ENCODE measurements at places on chromosomes 1 and 21.

DNA sequence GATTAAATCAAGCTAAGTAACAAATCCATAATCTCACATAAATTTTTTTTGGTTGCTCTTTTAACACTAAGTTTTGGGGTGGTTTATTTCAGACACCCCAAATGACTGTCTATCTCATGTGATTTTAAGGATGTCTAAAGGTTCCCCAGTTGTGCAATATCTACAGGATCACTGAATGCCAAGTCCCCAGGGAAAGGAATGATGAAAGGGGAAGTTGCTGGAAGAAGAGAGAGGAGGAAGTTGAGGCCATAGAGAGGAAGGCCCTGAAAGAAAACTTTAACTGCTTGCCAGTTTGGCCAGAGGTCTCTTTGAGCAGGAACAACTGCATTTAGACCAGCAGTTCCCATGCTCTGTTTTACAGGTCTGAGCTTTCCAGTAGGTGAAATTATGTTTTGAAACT lies 27.5 kb upstream of the SLC19A2 start:
- no peak for DNase-seq

DNA sequence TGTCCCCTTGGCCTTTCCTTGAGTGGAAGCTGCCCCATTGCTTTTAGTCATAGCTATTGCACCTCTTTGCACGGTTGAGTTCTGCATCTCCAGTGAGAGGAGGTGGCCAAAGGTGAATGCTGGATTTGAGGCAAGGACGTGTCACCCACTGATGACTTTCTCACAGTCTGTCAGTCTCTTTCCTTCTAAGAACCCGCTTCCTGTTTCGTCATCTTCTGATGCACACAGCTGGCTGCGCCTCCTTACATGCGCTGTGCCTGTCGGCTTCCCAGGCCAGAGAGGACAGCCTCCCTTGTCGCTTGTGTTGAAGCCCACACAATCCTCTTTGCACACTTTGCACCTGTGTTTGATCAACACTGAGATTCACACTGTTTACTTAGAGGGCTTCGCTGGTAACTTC lies 41.8 kb upstream of the PWP2 start:
- no peak for DNase-seq

- no peak for DNase-seq
Measured at GRCh38 chr1:25492323-25492722, 51.1 kb upstream of the LDLRAP1 start.

GRCh38 chr1:234484218-234484617 lies 5.2 kb upstream of the TARBP1 start:
- no peak for DNase-seq

DNA sequence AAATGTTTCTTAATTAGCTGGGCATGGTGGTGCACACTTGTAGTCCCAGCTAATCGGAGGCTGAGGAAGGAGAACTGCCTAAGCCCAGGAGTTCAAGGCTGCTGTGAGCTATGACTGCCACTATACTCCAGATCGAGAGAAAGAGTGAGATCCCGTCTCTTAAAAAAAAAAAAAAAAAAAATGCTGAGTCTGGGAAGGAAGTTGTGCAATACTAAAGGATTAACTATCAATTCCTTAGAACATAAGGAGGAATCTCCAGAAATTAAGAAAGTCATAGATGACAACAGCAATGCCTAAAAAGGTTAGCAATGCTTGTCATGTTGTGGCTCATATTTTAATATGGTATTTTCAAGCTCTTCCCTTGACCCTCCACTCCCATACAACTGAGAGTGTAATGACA lies 5.3 kb downstream of the LUZP1 start:
- DNase-seq = no peak

DNA sequence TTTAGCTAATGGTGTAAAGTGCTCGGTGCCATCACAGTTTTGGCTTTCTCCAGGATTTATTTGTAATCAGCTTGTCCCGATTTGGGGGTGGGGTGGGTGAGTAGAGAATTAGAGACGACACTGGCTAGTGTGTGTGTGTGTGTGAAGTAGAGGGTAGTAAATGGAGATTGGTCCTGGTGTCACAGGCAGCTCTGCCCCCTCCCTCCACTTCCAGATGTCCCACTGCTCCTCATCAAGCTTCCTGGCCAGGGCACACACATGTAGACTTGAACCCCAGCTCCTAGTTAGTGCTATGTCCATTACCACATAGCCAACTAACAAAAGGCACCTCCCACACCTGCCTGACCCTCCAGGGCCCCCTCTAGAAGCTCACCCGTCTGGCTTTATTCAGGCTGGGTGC lies 3.2 kb downstream of the TRNP1 start:
- DNase-seq = no peak

- no peak for DNase-seq
Measured at GRCh38 chr21:30839304-30839703, 9.7 kb upstream of the KRTAP7-1 start.

GRCh38 chr1:53075761-53076163 lies 13.7 kb downstream of the PODN start:
- no peak for DNase-seq
